CD4-positive, alpha-beta memory T cell (primary cell): ENCODE measurements at places on chromosomes 1 and 21. TPM values are rescaled to one million over a fixed set of nuclear protein-coding genes. Genes with fewer than 3 reads are reported as not detected.

Gene FNBP1L
- polyA plus RNA-seq: 0.53 TPM

- no peaks in the 10 kb centered on the region for H3K27me3 ChIP-seq
- H3K4me3 ChIP-seq: no peak overlapping the region
- DNase-seq: no peak
- H3K36me3 ChIP-seq: no peaks in the 10 kb centered on the region
Observed at GRCh38 chr1:40592107-40592803, 60.8 kb downstream of the ZNF684 start.

DNA sequence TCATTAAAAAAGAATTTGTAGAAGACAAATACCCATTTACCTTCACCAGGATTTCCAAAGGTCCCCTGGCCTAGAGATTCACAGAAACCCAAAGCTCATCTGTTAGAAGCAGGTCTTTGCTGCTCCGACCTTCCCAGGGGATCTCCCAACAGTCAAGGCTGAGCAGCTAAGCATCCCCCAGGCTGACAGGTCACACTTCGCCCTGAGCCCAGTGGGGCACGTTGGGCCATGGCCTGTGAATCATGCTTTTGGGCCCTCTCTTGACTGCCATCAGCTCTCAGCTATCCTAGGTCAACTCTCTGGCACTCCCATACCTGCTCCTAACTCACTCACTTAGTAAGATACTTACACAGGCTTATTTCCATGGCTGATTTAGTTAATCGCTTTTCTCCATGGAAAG lies 157.7 kb downstream of the DSCAM start:
- H3K4me1 ChIP-seq: no peaks in the 10 kb centered on the region
- no peak overlapping the region for H3K4me3 ChIP-seq
- no peaks in the 10 kb centered on the region for H3K27me3 ChIP-seq
- no peak for DNase-seq
- no peak overlapping the region for H3K27ac ChIP-seq
- H3K36me3 ChIP-seq: no peaks in the 10 kb centered on the region

GRCh38 chr1:35672116-35672515 lies 30.8 kb upstream of the PSMB2 start:
- H3K27me3 ChIP-seq: peaks cover 4% of the 10 kb centered on the region
- H3K27ac ChIP-seq: no peak overlapping the region
- no peak for DNase-seq
- H3K4me1 ChIP-seq: no peaks in the 10 kb centered on the region
- no peaks in the 10 kb centered on the region for H3K36me3 ChIP-seq

Gene SLC35D1
- 2.1 TPM for polyA plus RNA-seq

- DNase-seq: no peak
- peaks cover 5% of the 10 kb centered on the region for H3K27me3 ChIP-seq
- no peak overlapping the region for H3K4me3 ChIP-seq
- no peaks in the 10 kb centered on the region for H3K4me1 ChIP-seq
- no peaks in the 10 kb centered on the region for H3K36me3 ChIP-seq
Observed at GRCh38 chr1:86537928-86538695, 8.8 kb upstream of the CLCA4 start.

DNA sequence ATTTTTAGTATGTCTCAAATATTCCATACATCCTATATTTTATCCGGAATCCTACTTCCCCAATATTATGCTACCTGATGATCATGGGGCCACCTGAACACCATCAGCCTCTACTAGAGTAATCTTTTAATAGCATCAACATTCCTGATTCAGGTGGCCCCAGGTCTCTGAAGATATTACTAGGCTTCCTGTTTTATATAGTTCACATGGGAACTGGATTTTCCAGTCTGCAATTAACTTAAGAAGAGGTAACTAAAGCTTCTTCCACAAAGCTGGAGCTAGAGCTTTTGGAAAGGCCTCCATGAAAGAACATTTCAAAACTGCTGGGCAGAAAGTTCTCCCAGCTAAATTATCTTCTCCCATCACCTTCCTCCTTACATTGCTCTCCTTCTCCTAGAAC lies 72.3 kb upstream of the ADAM30 start:
- no peak overlapping the region for H3K27ac ChIP-seq
- peaks cover 27% of the 10 kb centered on the region for H3K36me3 ChIP-seq
- no peaks in the 10 kb centered on the region for H3K4me1 ChIP-seq
- DNase-seq: no peak
- no peak overlapping the region for H3K4me3 ChIP-seq
- H3K27me3 ChIP-seq: no peaks in the 10 kb centered on the region

GRCh38 chr1:107544285-107544684 lies 403.4 kb downstream of the NTNG1 start:
- no peak for DNase-seq
- H3K4me1 ChIP-seq: no peaks in the 10 kb centered on the region
- H3K27ac ChIP-seq: no peak overlapping the region
- H3K27me3 ChIP-seq: no peaks in the 10 kb centered on the region
- H3K4me3 ChIP-seq: no peak overlapping the region
- H3K36me3 ChIP-seq: no peaks in the 10 kb centered on the region

Gene KCNH1
- not detected for polyA plus RNA-seq

Gene EFNA1
- polyA plus RNA-seq: 0.84 TPM

GRCh38 chr21:34596561-34597271 lies 18.2 kb downstream of the RCAN1 start:
- H3K4me1 ChIP-seq: no peaks in the 10 kb centered on the region
- DNase-seq: no peak
- no peak overlapping the region for H3K4me3 ChIP-seq
- H3K36me3 ChIP-seq: no peaks in the 10 kb centered on the region
- no peak overlapping the region for H3K27ac ChIP-seq

- no peaks in the 10 kb centered on the region for H3K27me3 ChIP-seq
- H3K4me3 ChIP-seq: no peak overlapping the region
- DNase-seq: no peak
- no peaks in the 10 kb centered on the region for H3K36me3 ChIP-seq
- no peak overlapping the region for H3K27ac ChIP-seq
Observed at GRCh38 chr1:35264871-35265270, 3.6 kb upstream of the ZMYM4 start.

DNA sequence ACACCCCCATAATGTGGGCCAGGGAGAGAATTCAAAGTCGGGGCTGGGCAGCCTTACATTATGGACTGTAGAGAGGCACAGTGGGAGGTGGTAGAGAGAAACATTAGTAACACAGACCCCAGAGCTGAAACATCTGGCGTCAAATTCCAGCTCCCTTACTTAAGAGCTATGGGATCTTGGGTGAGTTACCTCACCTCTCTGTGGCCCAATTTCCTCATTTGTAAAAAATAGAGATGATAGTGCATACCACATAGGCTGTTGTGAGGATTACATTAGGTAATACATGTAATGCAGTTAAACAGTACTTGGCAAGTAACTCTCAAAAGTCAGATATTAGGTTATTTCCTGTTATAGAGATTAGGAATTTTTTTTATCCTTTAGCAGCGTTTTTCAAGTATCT lies 160.5 kb upstream of the KIAA0040 start:
- no peaks in the 10 kb centered on the region for H3K36me3 ChIP-seq
- no peak overlapping the region for H3K4me3 ChIP-seq
- no peak for DNase-seq
- H3K4me1 ChIP-seq: no peaks in the 10 kb centered on the region
- H3K27me3 ChIP-seq: no peaks in the 10 kb centered on the region

DNA sequence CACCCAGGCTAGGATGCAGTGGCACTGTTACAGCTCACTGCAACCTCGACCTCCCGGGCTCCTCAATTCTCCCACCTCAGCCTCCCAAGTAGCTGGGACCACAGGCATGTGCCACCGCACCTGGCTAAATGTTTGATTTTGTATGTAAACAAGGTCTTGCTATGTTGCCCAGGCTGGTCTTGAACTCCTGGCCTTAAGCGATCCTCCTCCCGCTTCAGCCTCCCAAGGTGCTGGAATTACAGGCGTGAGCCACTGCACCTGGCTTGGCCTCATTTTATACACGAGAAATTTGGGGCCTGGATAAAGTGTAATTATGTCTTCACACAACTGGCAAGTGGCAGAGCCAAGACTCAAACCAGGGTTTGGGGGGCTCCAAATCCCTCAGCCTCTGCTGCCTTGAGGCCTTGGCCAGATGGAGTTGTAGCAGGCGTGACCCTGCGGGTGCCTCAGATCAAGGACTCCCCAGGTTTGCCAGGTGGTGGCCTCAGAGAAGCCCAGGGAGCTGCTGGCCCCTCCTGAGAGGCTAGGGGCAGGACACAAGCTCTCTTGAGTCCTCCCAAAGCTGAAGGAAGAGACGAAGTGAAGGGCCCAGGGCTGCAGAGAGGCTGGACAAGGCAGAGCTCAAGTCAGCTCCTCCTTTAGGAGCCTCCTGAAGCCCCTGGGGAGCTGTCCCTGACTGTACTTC lies 61.7 kb downstream of the MDM4 start:
- H3K27ac ChIP-seq: peak overlapping the region; percentile 50
- no peak overlapping the region for H3K4me3 ChIP-seq
- H3K27me3 ChIP-seq: no peaks in the 10 kb centered on the region

DNA sequence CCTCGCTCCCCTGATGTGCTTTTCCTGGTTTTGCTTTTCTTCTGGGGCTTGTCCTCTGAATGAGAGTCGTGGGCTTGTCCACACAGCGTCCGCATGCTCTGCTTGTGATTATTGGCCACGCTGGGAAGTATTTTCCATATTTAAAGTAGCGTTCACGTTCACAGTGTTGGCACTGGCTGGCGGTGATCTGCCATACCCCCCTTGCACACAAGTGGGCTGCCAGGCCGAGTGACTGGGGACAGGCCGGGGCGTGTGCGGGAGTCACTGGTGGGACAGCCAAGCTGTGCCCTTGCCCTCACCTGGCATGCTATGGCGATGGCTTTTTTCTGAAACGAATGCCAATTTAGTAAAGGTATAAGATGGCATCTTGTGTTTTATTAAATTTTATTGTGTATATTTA lies 32.8 kb downstream of the SLC37A1 start:
- DNase-seq: no peak
- H3K4me1 ChIP-seq: peaks cover 6% of the 10 kb centered on the region
- H3K4me3 ChIP-seq: no peak overlapping the region

Gene OR2G3
- polyA plus RNA-seq: not detected

DNA sequence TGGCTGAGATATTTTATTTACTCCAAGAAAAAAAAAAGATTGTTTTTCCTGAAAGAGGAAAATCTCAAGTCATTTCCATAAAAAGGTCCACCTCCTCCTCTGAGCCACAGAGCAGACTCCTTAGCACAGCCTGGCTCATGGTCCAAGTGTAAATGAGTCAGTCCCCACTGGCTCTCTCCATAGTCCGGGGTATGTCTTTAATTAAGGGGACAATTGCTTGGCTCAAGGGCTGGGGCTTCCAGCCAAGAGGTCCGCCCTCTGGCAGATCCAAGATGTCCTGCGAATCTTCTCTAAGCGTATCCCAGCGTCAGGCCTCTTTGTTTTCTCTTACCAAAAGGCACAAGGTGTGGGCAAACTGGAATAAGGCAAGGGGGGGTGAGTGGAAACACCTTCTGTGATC lies 33.3 kb downstream of the FOXD2 start:
- H3K4me3 ChIP-seq: no peak overlapping the region
- H3K27me3 ChIP-seq: no peaks in the 10 kb centered on the region
- no peak overlapping the region for H3K27ac ChIP-seq

- no peak for DNase-seq
- peak overlapping the region; percentile 36 for H3K27ac ChIP-seq
- H3K27me3 ChIP-seq: no peaks in the 10 kb centered on the region
- H3K4me3 ChIP-seq: peak overlapping the region; percentile 2
- peaks cover 99% of the 10 kb centered on the region for H3K4me1 ChIP-seq
Observed at GRCh38 chr1:19465123-19465522, 20.2 kb downstream of the CAPZB start.

DNA sequence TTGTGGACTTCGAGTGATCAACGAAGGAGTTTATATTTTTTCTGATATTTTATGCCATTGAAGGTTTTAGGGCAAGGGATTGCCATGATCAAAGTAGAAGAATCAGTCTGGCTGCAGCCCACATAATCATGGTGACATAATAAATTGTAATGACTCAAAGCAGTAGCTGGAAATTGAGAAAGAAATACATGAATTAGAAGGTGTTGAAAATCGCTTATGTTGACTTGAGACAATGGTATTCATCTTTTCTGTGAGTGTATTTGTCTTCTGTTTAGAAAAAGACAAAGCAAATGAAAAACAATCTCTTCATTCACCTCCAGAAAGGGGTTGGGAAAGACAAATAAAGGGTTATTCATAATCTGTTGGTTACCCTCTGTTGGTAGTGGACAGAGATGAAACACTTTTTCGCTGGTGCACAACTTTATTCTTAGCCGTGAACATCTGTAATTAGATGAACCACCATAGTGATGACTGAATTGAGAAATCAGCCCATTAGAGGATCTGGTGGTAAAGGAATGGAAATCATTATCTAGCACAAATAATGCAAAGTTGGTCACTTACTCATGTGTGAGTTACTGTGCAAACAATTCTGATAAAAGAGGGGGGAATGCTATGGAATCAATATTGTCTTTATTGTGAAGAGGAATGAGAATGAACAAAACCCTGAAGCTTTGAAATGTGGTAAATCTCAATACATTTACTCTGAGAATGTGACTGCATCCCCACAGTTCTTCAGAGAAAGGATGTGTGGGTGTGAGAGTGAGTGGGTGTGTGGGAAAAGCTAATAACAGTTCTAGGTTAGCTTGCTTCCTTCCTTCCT lies 121.8 kb downstream of the NTNG1 start:
- no peaks in the 10 kb centered on the region for H3K36me3 ChIP-seq
- no peak overlapping the region for H3K4me3 ChIP-seq
- DNase-seq: no peak
- H3K4me1 ChIP-seq: no peaks in the 10 kb centered on the region
- H3K27ac ChIP-seq: no peak overlapping the region

GRCh38 chr1:219049501-219049900 lies 124.2 kb upstream of the LYPLAL1 start:
- DNase-seq: no peak
- H3K4me3 ChIP-seq: no peak overlapping the region
- no peaks in the 10 kb centered on the region for H3K4me1 ChIP-seq
- H3K27me3 ChIP-seq: no peaks in the 10 kb centered on the region
- H3K27ac ChIP-seq: no peak overlapping the region
- no peaks in the 10 kb centered on the region for H3K36me3 ChIP-seq
